PC-9 (cell line): ENCODE measurements at places on chromosomes 5 and 9. TPM values are rescaled to one million over a fixed set of nuclear protein-coding genes. Genes with fewer than 3 reads are reported as not detected.

Gene PLAC8L1
- total RNA-seq = not detected in 2 replicates

Gene NRARP
- 20.6 and 25.8 TPM in 2 replicates for total RNA-seq

- no peak for DNase-seq
Observed at GRCh38 chr5:93585767-93586385, 2.9 kb downstream of the NR2F1 start.

Gene CTXN3
- total RNA-seq = not detected in 2 replicates

GRCh38 chr5:143261748-143262392 is 141.6 kb downstream of the NR3C1 start:
- DNase-seq = no peak

Gene CDC25C
- total RNA-seq = 36.2 and 39.5 TPM in 2 replicates
